ENCODE measurements at places on chromosomes 3 and 15.
A peak's percentile ranks its signal among the peaks of the same experiment; 100 is the strongest.

- no peak for DNase-seq
Measured at GRCh38 chr3:132911741-132912415, 126.3 kb upstream of the TMEM108 start.

DNA sequence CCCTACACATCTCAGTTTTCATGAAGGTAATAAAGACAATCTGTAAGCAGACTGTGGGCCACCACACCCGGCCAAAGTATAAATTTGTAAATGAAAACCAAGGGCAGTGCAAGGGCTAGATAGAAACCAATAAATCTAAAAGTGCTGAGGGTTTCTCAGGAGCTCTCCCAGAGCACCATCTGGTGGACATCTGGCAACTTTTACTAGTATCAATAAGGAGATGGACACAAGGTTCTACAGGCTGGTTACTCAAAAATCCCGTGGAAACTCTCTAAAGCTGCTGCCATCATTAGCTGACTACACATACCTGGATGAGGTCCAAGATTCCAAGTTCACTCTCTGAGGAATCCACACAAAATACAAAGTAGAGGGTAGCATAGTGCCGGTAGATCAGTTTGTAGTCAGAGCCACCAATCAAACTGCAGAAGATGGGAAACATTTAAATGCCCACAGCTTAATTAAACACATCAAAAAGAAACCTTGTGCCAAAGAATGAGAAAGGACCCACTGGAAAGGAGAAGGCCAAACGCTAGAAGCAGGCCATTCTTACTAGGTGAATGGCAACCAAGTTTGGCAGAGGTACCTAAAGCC lies 5.5 kb downstream of the AP3S2 start:
- no peak for DNase-seq

DNA sequence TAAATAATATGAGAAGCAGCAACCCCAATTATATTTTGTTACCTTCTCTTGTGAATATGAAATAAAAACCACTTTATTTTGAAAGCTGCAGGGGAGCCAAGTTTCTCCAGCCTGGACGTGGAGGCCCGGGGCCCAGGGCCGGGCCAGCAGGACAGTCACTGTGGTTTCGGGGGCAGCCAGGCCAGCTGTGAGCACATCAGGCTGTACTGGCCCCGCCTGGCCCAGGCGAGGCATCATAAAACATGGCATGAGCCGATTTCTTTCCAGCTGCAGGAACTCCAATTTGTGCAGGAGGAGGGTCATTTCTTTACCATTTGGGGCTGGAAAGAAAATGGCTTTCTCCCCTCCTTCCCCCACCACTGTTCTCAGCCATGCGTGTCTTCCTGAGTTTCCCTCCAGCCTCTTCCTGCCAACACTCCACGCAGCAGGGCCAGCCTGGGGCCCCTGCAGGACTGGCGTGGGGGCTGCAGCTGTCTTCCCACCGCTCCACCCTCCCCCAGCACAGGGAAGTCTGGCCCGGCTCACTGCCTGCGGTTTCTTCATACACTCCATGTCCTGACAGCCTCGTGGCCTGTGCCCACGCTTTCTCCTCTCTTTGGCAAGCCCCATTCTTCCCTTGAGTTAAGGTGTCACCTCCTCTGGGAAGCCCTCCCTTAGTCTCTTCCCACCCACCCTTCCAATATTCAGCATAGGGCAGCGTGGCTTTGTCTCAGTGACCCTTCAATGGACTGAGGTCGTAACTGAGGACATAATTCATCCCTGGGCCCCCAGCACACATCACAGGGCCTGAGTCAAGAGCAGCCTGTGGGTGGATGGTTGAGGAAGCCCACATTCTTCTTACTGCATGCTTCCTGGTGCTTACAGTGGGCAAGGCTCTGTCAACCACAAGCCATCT lies 135.8 kb downstream of the CHSY1 start:
- DNase-seq: peak; percentile 55

- DNase-seq: no peak
Measured at GRCh38 chr3:32975891-32976595, 24.6 kb downstream of the CCR4 start.

GRCh38 chr3:100603469-100603868 lies 5.9 kb upstream of the ADGRG7 start:
- DNase-seq: no peak

- DNase-seq: no peak
Measured at GRCh38 chr3:69607466-69608305, 131.6 kb upstream of the MITF start.

GRCh38 chr3:76044601-76045600 lies 259.6 kb upstream of the ZNF717 start:
- DNase-seq: no peak

GRCh38 chr3:127446756-127447155 lies 143.8 kb downstream of the TPRA1 start:
- no peak for DNase-seq

- no peak for DNase-seq
Measured at GRCh38 chr3:100319951-100320350, 14.6 kb upstream of the NIT2 start.

GRCh38 chr15:89396723-89397652 lies 62.4 kb upstream of the POLG start:
- DNase-seq: no peak

- DNase-seq: peak; percentile 56
Measured at GRCh38 chr3:102536456-102536855, 101.6 kb downstream of the ZPLD1 start.

DNA sequence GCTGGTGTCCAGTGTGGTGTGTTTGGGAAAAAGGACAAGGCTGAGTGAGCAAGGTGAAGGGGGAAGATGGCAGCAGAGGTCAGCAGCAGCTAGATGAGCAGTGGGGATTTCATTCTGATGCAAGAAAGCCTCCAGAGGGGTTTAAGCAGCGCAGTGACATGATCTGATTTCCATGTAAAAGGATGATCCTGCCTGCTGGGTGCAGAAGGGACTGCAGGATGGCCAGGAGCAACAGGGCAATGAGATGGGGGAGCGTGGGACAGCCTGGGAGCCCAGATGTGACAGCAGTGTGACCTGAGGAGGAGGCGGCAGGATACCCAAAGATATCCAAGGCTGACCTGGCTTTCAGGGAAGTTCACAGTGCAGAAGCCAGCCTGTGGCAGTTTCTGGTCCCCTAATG lies 6.1 kb downstream of the WNT7A start:
- DNase-seq: no peak

- DNase-seq: no peak
Measured at GRCh38 chr3:59832241-59832640, 782.4 kb upstream of the CFAP20DC start.

- no peak for DNase-seq
Measured at GRCh38 chr3:94614192-94614591, 551.3 kb downstream of the NSUN3 start.

- no peak for DNase-seq
Measured at GRCh38 chr3:66149269-66149668, 71.5 kb upstream of the SLC25A26 start.

DNA sequence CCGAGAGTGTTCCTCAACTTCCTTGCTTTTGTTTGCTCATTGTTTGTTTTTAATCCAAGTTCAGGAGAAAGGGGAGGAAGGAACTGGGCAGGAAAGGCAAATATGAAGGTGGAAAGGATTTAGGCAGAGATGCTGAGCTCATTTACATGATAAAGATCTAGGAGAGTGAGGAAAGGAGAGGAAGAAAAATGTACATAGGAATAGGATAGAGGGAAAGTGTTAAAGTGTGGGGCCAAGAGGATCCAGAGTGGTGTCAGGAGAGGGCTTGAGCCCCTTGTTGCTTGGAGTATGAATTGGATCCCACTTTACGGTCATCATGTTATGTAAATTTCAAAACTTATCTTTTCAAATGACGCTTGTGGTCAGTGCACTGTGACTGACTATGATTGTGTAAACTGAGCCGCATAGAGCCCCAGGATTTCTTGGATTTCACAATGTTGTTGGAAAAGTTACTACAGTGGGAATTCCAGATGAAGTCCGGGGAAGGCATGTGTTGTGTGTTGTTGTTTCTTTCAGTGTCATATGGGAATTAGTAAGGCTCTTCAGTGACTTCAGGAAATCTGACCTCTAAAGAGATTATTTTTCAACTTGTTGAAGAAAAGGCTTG lies 15.0 kb upstream of the PLD1 start:
- peak; percentile 69 for DNase-seq

- peak; percentile 59 for DNase-seq
Measured at GRCh38 chr3:107969994-107970819, 120.6 kb downstream of the CD47 start.

- no peak for DNase-seq
Measured at GRCh38 chr3:59135096-59135495, 85.3 kb upstream of the CFAP20DC start.

- no peak for DNase-seq
Measured at GRCh38 chr15:66620341-66620740, 54.5 kb upstream of the LCTL start.
